ENCODE measurements at places on chromosomes 2 and 18.

- DNase-seq = no peak
These were observed 747.3 kb downstream of the ADCYAP1 start for GRCh38 chr18:1652018-1652417.

- no peak for DNase-seq
These were observed 169.8 kb downstream of the TRIM43 start for GRCh38 chr2:95761556-95761955.

DNA sequence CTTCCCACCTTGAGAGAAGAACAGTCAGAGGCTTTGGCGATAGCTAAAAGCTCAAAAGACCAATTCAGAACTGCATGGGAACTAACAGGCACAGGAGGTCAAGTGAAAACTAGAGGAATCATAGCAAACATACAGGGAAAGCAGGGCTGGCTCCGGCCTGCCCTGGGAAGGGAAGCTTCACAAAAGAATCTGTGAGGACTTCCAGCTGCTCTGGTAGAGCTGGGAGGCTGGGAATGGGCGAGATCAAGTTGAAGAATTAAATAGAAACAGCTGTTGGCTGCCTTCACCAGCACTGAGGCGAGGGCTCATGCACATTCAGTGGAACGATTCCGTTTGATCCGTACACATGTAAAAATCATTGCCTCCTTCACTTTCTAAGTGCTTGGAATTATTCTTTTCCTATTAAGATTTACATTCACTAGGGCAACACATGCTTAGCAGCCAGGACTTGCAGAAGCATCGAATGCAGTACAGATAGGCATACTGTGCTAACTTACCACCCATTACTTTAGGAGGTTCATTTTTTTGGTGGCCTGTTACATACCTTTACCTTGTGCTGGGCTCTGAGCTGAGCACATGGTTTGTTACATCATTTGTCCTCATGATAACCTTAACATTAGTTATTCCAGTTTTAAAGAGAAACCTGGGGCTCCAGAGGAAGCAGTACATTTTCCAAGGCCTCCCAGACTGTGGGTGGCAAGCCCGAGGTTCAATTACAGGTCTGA, 125.4 kb upstream of the RNF152 start:
- DNase-seq = no peak

DNA sequence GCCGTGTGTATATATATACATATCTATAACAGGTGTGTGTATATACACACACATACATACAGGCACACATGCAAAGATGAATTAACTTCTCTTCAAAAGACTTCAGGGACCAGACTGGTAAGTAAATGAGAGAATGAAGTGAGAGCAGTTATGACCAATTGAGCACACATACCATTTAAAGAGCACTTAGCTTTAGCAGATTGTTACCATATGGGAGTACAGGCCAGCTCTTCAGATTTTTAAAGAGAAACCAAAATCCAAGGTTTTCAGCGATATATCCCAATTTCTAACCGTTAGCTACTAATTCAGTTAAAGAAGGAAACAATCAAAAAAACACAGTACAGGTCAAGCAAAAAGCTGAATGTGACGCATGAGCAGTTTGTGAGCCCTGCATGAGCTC, 23.7 kb downstream of the INPP1 start:
- no peak for DNase-seq

DNA sequence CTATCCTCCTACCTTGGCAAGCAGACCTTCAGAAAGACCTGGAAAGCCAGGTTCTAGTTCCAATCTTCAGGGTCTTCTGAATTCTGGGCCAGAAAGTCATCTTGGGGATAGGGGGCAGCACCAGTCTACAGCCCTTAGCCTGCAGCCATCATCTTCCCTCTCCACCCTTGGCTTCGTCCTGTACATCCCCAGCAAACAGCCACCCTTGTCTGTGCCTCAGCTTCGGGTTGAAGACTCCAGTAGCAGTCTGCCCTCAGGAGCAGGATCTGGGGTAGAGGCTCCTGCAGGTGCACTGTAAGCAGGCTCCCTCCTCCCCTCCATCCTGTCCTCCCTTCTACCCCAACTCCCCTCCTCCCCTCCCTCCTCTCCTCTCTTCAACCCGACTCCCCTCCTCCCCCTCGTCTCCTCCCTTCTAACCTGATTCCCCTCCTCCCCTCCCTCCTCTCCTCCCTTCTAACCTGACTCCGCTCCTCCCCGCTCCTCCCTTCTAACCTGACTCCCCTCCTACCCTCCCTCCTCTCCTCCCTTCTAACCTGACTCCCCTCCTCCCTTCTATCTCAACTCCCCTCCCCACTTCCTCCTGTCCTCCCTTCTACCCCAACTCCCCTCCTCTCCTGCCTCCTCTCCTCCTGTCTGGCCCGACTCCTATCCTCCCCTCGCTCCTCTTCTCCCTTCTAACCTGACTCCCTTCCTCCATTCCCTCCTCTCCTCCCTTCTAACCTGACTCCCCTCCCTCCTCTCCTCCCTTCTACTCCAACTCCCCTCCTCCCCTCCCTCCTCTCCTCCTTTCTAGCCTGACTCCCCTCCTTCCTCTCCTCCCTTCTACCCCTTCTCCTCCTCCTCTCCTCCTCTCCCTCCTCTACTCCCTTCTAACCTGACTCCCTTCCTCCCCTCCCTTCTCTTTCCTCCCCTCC, 90.1 kb upstream of the SMAD2 start:
- no peak for DNase-seq

DNA sequence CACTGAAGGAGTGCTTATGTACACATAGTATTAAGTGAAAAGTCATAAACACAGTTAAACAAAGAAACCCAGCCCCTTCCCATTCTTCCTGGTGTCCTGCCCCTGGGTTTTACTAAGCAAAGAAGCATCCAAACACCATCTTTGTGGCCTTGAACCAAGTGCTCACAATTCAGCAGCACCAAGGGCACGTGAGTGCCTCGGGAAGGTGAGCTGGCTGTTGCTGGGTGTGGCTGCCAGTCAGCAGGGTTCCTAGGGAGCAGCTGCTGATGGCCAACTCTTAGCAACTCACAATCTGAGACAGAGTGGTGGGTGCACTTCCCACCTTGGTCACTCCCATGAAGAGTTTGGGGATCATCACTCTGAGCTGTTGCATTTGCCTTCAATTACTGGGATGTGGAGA, 97.7 kb upstream of the PGAP1 start:
- DNase-seq = no peak

- no peak for DNase-seq
These were observed 140.6 kb upstream of the ID2 start for GRCh38 chr2:8541223-8541622.

- peak; percentile 47 for DNase-seq
These were observed 126.6 kb downstream of the SH3RF3 start for GRCh38 chr2:109255654-109256053.

DNA sequence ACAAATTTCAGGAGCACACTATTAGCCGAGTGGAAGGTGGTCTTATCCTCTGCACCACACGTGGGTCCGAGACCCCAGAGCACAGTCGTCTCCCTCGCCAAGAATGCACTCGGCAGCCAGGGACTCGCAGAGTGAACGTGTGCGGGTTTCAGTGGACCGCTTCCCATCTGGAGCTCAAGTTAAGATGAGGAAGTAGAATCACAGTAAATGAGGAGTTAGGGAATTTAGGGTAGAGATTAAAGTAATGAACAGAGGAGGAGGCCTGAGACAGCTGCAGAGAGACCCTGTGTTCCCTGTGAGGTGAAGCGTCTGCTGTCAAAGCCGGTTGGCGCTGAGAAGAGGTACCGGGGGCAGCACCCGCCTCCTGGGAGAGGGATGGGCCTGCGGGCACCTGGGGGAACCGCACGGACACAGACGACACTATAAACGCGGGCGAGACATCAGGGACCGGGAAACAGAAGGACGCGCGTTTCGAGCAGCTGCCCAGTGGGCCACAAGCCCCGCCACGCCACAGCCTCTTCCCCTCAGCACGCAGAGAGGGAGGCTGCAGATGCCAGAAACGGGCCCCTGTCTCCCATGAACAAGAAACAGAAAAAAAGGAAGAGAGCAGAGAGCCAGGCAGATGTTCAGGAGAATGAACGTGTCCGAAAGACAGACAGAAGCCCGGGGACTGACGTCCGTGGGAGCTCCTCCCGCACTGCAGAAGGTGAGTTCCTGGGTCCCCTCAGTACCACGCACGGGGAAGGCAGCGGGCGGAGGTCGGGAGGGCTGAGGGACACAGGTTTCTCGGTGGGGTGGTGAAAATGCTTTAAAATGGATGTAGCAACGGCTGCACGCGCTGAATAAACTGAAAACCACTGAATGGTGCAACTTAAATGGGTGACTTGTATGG, 5.4 kb upstream of the KCNG2 start:
- no peak for DNase-seq

GRCh38 chr2:9303528-9304225, 97.1 kb downstream of the ASAP2 start:
- DNase-seq = no peak

DNA sequence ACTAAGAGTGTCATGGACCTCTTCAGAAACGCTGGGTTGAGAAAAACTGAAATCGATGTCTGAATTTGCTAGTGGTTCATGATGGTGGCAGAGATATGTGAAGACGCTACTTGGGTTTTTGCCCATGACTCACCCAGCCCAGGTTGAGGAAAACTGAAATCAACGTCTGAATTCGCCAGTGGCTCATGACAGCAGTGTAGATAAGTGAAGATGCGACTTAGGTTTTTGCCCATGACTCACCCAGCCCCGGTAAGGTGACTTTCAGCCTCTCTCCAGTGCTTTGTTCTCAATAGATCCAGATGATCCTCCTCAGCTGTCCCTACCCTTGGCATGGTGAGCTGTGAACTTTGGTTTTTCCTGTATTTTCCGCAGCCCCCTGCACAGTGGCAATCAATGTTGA, 105.3 kb upstream of the SIX3 start:
- no peak for DNase-seq

DNA sequence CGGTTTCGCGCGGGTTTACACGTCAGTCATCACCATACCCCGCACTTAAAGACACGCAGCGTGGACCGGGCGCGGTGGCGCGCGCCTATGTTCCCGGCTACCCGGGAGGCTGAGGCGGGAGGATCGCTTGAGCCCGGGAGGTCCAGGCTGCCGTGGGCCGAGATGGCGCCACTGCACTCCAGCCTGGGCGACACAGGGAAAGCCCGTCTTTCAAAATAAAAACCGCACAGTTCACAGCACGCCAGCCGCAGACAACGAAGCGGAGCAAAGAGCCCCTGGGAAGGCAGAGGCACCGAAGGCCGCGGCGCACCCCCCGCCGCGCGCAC, 328 bp downstream of the DTYMK start:
- DNase-seq = no peak

DNA sequence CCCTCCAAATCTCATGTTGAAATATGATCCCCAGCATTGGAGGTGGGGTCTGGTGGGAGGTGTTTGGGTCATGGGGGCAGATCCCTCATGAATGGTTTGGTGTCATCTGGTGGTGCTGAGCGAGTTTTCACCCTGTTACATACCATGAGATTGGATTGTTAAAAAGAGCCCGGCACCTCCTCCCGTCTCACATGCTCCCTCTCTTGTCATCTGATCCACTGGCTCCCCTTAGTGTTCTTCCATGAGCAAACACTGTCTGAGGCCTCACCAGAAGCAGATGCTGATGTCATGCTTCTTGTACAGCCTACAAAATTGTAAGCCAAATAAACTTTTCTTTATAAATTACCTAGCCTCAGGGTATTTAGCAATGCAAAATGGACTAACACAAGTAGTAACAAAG, 405.0 kb upstream of the SLC39A10 start:
- DNase-seq = no peak

DNA sequence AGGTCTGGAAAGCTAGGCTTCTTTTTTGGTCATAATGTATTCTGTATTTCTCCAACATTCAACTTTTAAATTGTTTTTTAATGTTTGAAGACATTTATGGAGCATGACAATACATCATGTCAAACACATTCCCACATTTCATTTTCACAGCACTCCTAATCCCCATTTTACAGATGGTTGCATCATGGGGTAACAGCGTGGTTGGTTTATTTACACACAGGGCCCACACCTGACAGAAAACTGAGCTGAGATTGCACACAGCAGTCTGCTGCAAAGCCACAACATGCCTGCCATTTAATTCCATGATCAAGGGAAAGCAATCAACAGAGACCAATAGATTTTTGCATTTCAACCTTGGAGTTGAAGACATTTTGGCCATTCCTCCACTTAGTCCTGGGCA, 335.7 kb upstream of the MGAT5 start:
- no peak for DNase-seq

Measured in hippocampal formation (tissue), 2 donors.